Stimulated activated CD8-positive, alpha-beta memory T cell treated with anti-CD3 and anti-CD28 coated beads, Interleukin-15, amount 100 ng/mL, for 24 hours (primary cell): ENCODE measurements at places on chromosomes 1 and 21.
A peak's percentile ranks its signal among the peaks of the same experiment; 100 is the strongest.

- DNase-seq: no peak
Measured at GRCh38 chr1:33784876-33785275, 79.0 kb upstream of the HMGB4 start.

DNA sequence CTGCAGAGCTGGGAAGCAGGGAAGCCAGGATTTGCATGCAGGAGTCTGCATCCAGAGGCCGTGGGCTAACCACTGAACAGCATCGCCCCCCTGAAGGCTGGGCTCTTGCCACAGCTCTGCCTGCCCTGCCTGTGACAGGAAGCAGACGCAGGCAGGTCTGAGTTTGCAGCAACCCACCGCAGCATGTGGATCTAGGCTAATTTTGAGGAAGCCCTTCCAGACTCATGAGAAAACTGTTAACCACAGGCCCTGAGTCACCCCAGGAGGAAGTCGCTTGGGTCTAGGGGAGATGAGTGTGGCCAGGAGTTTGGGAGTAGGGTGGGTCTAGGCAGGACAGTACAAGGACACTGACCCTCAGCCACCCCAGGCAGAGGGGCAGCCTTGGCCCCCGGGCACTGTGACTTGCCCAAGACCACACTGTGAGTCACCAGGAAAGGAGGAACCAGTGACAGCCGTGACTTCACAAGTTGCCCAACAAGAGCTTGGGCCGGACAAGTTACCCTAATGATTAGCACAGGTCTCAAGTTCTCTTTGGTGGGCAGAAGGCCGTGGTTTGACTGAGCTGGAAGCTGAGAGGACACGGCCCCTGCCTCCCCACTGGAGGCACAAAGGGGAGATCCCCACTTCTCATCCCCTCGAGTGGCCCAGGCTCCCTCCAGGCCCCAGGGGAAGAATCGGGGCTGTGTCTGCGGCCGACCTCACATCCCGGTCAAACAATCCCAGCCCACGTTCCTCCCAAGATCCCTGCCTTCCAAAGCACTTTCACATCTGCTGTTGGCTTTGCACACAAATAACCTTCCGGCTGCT lies 826 bp downstream of the LAPTM5 start:
- no peak for DNase-seq

DNA sequence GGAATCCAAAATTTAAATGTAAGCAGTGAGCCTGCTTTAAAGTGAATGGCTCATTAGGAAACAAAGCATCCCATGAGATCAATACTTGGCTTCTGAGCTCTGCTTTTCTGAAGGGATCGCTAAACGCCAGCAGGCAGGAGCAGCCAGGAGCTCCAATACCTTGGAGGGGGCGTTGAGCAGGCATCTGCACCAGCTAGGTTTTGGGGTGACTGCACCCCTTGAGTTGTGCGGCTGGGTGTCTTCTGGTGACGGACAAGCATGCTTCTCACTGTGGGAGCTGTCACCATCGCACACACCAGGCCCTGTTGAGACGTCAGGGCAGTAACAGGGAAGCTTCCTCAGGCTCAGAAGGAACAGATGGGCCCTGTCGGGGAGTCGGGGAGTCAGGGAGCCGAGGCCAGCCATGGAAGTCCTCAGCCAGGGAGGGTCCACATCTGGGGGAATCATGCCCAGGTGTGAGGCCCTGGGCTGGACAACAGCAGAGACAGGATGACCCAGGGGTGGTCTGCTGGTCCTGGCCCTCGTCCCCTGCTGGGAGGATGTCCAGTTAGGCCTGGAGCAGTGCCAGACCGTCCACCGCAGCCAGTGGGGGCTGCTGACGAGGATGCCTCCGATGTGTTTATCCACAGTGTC lies 57.9 kb upstream of the ADARB1 start:
- no peak for DNase-seq

- DNase-seq: no peak
Measured at GRCh38 chr1:24928689-24929397, 1.2 kb downstream of the RUNX3 start.

GRCh38 chr1:175784831-175785230 lies 41.4 kb upstream of the TNR start:
- no peak for DNase-seq

- DNase-seq: no peak
Measured at GRCh38 chr1:107670397-107671040, 294.5 kb downstream of the VAV3 start.

DNA sequence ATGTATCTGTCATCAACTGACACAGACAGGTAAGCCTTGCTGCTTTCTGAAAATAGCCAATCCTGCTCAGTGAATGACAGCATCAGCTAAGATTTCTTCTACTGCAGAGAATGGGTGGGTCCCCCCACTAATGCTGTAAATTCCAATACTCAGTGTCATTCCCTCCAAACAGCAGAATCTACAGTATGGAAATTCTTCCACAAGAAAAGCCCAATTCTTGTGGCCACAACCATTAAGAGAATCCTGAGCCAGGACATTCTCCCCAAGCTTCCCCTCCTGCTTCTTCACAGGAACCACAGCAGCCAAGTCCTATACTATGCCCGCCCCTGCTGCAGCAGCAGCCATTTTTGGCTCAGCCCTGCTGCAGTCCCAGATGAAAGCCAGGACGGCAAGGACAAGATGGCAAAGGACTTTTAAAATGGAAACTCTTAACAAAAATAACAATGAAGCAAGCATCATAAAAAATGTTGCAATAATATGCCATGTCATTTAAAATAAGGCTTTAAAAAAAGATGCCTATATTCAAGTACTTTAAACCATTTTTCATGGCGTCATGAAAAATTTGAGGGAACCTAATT lies 26.8 kb downstream of the EIF4G3 start:
- no peak for DNase-seq

DNA sequence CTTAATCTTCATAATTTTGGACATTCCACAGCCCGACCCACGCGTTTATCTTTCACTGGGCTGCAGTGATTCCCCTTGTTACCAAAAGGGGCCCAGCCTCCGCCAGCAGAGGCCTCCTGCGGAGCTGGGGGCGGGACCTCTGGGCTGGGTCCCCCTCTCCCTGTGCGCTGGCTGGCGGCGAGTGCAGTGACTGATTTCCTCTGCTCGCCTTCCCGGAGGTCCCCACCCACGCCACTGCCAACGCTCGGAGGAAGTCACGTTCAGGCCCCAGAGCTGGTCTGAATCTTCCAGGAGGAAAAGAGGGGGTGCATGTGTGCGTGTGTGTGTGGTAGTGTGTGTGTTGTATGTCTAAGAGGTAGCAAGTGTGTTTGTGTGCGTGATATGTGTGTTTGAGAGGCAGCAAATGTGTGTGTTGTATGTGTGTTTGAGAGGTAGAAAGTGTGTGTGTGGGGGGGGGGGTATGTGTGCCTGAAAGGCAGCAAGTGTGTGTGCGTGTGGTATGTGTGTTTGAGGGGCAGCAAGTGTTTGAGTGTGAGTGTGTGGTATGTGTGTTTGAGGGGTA lies 35.0 kb upstream of the JAK1 start:
- peak; percentile 37 for DNase-seq

DNA sequence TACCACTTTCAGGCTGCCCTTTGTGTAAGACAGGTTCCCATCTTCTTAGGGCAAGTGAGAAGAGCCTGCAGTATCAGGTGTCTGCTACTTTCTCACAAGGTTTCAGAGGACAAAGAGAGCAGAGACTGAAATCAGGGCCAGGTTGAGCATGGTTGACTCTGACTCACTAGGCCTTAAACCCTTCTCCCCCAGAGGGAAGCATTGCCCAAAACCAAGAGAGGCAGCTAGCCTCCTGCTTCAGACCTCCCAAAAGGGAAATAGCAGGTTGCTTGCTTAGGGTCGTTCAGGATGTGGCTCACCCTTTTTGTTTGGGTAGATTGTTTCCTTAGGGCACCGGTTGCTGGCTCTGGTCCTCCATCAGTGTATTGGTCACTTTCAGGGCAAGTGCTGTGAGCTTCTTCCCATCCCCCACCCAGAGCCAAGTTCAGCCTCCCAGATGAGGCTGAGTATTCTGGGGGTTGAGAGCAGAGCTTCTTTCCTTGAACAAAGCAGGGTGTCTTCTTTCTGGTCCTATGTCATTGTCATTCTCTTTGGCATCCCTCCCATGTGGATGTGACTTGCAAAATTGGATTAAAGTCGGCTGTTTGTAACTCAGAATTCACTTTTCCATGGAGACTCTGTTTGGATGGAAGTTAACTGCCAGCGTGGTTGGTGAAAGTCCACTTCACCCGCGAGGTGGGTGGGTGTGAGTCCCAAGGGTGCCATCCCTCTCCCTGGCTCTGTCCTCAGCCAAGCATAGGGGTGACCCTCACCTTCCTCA lies 55.5 kb upstream of the GALNT2 start:
- no peak for DNase-seq

GRCh38 chr1:185157599-185158412 lies 839 bp downstream of the SWT1 start:
- no peak for DNase-seq

GRCh38 chr1:210631399-210631798 lies 302.7 kb downstream of the HHAT start:
- DNase-seq: no peak

DNA sequence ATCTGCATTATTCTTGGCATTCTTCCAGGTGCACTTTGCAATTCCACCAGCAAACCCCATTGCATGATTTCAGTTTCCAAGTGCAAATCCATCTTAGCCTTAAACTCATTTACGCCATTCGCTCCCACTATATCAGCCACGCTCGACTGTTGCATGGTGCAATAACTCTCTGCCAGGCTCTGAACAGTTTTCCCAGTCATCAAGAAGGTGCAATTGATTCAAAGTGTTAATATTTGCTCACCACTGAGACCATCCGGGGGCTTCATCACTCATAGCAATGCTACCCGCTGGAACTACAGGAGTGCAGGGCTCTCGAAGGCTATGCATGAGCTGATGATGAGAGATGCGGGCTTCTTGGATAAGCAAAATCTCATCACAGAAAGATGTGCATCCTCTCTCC lies 488.2 kb downstream of the OMA1 start:
- no peak for DNase-seq
